ENCODE measurements at places on chromosomes 12 and 14. TPM values are rescaled to one million over a fixed set of nuclear protein-coding genes. Genes with fewer than 3 reads are reported as not detected.

GSC gene
- total RNA-seq: 3.5 TPM

KERA gene
- not detected for total RNA-seq

DCAF5 gene
- total RNA-seq: 20.9 TPM

INSM2 gene
- total RNA-seq: not detected
